ENCODE measurements at places on chromosomes 7 and 10.

DNA sequence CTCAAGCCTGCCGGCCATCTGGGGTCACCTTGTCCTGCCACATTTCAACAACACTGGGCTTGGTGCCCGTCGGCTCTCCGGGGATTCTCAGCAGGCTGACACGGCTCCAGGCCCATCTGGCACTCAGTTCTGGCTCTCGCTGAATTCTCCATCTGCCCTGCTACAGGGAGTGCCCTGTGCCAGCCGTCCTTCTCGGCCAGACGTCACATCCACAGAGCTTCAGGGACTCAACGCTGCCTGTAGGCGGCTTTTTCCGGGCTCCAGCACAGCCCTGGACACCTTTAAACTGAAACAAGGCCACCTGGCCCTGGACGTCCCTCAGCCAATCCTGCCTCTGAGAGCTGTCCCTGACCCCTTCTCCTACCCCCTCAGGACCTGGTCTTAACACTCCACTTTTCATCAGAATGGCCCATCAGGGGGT, 43.0 kb downstream of the TMEM130 start:
- no peak for DNase-seq

- no peak for DNase-seq
Measured at GRCh38 chr10:132877473-132877872, 64.9 kb downstream of the CFAP46 start.

GRCh38 chr10:97782455-97783228, 10.8 kb upstream of the SFRP5 start:
- DNase-seq, result no peak

GRCh38 chr10:130254662-130255061, 118.5 kb downstream of the GLRX3 start:
- DNase-seq, result no peak

DNA sequence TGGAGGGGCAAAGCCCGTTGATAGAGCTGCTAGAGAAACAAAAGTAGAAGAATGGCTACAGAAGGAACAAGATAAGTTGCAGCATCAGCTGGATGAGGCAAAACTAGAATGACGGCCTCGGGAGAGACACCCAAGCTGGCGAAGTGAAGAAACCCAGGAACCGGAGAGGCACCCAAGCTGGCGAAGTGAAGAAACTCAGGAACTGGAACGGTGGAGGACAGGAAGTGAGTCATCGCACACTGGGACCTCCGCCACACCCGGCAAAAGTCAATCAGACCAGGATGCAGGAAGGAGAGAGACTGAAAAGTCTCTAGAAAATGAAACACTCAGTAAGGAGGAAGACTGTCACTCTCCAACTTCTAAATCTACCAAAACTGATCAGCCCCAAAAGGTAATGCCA, 133.0 kb upstream of the NEBL start:
- DNase-seq, result no peak

GRCh38 chr7:54743580-54743979, 15.4 kb downstream of the SEC61G start:
- no peak for DNase-seq

DNA sequence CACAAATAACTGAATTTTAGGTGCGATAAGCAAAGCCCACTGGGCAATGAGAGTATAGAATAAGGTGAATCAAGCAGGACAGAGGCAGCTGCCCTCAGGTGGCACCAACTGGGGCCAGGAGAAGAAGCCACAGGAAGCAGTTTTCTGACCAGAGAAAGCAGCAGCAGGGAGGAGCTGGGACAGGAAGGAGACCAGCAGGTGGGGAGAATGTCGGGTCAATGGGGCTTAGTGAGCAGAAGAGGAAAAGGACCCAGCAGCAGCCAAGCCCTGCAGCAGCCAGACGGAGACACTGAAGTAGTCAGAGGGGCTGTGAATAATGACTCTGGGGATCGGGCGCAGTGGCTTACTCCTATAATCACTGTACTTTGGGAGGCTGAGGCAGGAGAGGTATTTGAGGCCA, 209.6 kb upstream of the SH2B2 start:
- no peak for DNase-seq

GRCh38 chr7:85095806-85096205, 91.0 kb downstream of the SEMA3D start:
- DNase-seq, result no peak

DNA sequence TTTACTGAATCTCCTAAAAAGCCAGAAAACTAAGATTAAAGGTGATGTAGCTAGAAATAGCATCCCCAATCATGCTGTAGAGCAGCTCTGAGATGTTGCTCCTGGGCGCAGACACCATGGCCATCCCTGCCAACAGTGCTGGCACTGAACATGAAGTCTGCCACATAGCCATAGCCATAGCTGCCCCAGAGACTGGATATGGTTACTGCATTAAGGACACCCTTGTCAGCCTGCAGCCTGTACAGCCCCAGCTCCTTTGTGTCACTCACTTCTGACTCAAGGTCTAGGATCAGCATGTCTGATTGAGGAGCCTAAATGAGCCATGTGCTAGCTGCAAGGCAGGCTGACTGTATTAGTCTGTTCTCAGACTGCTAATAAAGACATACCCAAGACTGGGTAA, 284.6 kb downstream of the RPS24 start:
- no peak for DNase-seq

DNA sequence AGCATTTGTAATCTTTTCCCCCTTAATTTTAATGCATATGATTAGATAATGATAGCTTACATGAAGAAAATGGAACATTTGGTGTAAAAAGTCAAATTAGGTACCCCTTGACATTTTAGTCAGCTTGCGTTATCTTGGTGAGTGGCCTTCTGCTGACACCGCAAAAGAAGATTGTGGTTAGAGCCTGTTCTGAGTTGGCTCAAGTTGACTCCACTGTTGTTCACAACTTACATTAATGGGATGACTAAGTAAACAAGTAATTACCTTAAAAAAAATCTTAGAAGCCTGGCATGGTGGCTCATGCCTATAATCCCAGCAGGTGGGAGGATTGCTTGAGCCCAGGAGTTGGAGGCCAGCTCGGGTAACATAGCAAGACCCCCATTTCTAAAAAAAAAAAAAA, 24.2 kb downstream of the TRRAP start:
- no peak for DNase-seq

- DNase-seq, result peak; percentile 33
Measured at GRCh38 chr7:43467406-43467805, 115.5 kb upstream of the STK17A start.

DNA sequence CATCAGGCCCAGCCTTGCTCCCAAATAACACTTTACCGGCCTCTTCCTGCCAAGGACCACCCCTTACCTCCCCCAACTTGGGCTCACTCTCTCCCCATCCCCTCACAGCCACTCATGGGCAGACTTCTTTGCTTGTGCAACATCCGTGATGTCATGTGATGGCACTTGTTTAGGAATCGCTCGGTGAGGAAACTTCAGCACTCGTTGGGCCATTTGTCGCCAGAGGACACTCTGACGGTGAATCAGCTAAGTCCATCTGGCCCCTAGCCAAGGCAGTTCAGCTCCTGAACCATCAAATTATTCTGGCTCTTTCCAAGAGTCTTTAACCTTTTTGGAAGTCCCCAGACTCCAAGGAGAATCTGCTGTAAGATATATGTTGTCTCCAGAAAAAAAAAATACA, 19.2 kb downstream of the BTBD16 start:
- DNase-seq, result no peak

- no peak for DNase-seq
Measured at GRCh38 chr7:100137851-100138760, 10.6 kb upstream of the LAMTOR4 start.

GRCh38 chr10:29948881-29949355, 110.5 kb downstream of the JCAD start:
- no peak for DNase-seq

- no peak for DNase-seq
Measured at GRCh38 chr10:35433851-35434426, 97.6 kb downstream of the CCNY start.

DNA sequence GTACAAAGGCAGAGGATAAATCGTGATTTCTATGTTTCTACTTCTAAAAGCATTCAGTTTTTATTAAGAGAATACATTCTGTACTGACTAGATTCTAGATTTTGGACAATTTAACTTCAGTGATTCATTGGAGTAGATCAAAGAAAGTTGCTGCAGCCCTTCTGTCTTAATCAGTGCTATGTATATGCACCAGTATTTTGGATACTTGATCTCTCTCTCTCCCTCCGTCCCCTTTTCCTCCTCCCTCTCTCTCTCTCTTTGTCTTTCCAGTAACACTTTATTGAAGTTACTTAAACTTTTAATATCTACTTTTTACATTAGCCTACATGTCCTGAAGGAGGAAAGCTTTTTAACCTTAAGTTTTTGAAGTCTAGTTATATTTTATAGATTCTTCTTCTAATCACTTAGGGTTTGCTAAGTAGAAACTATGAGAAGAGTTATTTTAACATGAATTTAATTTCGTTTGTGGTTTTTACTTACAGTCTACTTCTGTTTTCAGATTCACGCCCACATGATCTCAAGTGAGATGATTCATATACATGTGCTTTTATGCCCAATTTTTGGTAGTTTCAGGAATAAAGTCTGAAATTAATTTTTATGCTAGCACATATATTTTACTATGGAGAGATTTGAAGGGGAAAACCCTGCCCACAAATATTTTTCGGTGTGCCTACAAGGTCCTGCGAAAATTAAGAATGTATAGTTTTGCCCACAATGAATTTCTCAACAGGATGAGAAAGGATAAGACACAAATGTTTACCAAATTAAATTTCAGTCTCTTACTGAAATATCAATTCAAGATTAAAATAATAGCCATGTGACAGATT, 9.1 kb downstream of the MDFIC start:
- no peak for DNase-seq

- DNase-seq, result peak; percentile 70
Measured at GRCh38 chr7:47088329-47089067, 493.4 kb downstream of the TNS3 start.

DNA sequence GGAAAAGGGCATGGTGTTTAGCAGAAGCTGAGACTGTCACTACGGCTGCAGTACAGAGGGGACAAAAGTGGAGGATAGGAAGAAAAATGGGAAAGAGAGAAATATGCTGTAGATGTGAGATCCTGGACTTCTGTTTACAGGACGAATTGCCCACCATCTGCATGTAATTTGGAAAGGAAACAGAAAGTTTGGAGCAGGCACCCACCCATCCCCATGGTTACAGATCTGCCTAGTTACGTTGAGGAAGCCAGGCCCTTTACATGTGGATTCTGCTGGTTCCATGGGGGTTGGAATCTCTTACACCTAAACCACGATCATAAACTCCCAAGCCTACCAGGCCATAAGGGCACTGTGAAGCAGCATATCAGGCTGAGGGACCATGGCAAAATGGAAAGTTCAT, 84.3 kb downstream of the WDFY4 start:
- no peak for DNase-seq

DNA sequence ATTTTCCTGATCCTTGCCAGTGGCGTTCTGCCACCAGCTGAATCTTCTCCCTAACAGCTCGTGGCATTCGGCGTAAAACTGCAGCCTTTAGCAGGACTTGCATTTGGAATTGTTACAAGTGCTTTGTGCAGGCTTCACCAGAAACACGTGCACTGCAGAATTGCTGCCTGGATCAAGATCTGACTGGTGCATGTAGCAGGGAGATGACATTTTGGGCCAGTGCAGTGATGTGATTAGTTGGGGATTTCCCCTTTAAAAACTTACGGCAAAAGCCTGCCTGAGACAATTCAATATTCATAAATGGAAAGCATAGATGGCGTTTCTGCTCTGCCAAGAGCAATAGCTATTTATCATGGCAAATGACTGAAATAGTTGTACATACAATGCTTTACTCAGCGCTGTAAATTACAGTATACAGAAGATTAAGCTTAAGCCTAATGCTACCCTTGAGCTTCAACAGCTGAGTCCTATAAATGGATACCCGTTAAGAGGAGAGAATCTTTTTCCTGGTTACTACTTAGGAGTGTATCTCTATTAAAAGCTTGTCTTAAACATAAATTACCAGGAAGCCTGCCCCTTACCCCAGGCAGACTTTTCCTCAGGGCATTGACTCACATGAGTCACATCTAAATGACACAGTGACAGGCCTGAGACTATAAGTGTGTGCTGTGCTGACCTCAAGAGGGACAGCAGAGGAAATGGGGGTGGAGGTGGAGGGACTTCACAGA, 106.3 kb downstream of the ATXN7L1 start:
- peak; percentile 57 for DNase-seq

DNA sequence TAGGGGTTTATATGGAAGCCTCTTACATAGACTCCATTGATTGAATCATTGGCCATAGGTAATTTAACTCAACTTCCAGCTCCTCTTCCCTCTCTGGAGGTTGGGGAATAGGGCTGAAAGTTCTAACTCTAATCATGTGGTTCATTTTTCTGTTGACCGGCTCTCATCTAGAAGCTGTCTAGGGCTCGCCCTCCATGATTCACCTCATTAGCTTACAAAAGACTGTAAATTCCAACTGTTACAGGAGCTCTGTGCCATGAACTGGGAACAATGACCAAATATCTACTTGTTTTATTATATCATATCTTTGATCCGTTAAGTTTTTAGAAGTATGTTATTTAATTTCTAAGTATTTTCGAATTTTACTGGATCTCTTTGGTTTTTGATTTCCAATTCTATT, 263.0 kb downstream of the TCF7L2 start:
- DNase-seq, result no peak

- no peak for DNase-seq
Measured at GRCh38 chr7:157150882-157151281, 12.2 kb downstream of the UBE3C start.

GRCh38 chr10:70534281-70534680, 55.7 kb downstream of the PALD1 start:
- DNase-seq, result no peak

GRCh38 chr7:157003445-157003755, 7.1 kb downstream of the MNX1 start:
- no peak for DNase-seq
